ENCODE measurements at places on chromosomes 3 and 15.

GRCh38 chr3:56890448-56891091 lies 88.8 kb upstream of the ARHGEF3 start:
- DNase-seq, result no peak

- DNase-seq, result peak; percentile 66
Measured at GRCh38 chr15:64503197-64503596, 42.8 kb downstream of the ZNF609 start.

- DNase-seq, result no peak
Measured at GRCh38 chr3:12191559-12191958, 32.8 kb upstream of the TIMP4 start.

DNA sequence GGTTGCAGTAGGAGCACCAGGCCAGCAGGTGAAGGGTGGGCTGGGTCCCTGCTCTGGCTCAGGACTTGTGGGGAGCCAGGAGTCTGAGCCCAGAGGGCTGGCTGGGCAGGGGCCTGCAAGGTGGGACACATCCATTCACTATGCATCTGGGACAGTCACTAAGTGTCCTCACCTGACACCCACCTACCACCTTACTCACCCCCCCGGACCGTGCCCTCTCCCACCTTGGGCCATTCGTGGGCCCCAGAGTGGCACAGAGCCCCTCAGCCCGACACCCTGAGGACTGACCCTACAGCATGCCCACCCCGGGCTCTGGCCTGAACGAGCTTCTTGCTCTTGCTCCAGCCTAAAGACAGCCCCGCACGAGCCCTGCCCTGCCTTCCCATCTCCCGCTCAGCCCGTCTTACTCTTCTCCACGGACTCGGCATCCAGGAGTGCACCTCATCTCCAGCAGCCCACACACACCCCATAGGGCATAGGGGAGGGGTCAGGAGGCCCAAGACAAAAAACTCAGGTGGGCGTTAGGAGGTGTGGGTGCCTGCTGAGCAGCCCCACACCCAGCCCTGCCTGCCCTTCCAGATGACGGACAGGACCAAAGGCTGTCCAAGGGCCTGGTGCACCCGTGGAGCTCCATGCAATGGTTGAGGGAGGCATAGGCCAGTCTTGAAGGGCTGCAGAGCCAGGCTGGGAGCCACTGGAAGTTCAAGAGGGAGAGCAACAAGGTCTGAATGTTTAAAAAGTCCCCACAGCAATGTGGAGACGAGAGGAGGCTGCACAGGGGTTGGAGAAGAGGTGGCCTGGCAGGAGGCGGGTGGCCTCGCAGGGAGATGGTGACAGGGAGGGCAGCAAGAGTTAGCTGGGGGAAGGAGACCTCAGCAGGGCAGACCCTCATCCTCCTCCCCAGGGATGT lies 27.0 kb downstream of the PTH1R start:
- no peak for DNase-seq

- DNase-seq, result no peak
Measured at GRCh38 chr3:128427872-128428822, 38.5 kb downstream of the DNAJB8 start.

DNA sequence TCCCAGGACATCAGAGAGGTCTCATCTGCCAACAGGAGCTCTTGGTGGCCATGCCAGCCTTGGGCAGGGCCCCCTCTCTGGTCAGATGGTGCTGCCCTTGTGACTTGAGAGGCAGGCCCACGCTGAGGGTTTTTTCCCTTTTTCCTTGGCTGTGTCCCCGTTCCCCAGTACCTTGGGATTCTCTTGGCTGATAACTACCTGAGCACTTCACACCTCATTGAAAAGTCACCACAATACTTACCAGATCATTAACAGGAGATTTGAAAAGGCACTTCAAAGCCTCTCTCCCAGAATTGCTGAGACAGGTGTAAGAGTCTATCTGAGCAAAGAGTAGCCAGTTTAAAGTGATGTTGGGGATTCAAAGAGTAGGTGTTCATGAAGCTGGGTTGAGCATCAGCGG lies 15.1 kb upstream of the TMEM158 start:
- no peak for DNase-seq

GRCh38 chr3:5021116-5022092 lies 42.2 kb downstream of the BHLHE40 start:
- DNase-seq, result peak; percentile 66

GRCh38 chr3:156655819-156656550 lies 18.4 kb upstream of the TIPARP start:
- DNase-seq, result no peak

GRCh38 chr3:56595975-56596840 lies 39.2 kb downstream of the CCDC66 start:
- DNase-seq, result no peak

DNA sequence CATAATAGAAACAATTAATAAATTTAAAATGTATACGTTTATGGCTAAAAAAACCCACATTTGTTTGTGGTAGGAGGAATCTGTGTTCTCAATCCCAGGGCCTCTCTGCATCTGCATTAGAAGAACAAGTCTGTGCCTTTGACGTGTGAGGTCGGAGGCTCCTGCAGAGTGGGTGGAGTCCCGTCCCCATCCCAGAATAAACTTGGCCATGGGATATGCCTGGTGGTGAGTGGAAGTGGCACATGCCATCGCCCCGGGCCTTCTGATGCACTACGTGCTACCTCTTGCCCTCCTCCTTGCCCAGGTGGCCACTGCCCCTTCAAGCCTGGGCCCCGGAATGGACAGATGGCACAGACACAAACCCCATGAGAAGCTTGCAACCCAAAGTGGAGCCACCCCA lies 131.1 kb upstream of the NSMCE3 start:
- DNase-seq, result peak; percentile 34

DNA sequence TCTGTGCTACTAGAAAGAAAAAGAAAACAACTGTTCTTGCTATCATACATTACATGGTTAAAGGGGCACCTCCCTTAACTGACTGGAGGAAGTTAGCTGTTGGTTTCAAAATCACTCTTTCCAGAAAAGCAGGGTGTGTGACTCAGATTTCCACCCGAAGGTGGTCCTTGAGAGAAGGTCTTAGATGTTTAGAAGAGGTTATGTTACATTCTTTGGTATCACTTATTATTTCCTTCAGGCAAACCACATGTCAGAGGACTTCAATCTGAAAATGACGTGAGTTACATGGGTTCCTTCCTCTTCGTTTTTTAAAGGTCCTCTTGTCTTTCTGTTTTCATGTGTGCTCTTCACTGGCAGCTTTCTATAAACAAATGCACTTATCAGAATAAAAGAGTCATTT lies 307.9 kb upstream of the CBLB start:
- peak; percentile 91 for DNase-seq

GRCh38 chr3:139323146-139323545 lies 20.7 kb upstream of the MRPS22 start:
- DNase-seq, result no peak

- no peak for DNase-seq
Measured at GRCh38 chr3:41503998-41504623, 304.8 kb downstream of the CTNNB1 start.

GRCh38 chr3:132543011-132543739 lies 53.9 kb upstream of the ACKR4 start:
- DNase-seq, result no peak

DNA sequence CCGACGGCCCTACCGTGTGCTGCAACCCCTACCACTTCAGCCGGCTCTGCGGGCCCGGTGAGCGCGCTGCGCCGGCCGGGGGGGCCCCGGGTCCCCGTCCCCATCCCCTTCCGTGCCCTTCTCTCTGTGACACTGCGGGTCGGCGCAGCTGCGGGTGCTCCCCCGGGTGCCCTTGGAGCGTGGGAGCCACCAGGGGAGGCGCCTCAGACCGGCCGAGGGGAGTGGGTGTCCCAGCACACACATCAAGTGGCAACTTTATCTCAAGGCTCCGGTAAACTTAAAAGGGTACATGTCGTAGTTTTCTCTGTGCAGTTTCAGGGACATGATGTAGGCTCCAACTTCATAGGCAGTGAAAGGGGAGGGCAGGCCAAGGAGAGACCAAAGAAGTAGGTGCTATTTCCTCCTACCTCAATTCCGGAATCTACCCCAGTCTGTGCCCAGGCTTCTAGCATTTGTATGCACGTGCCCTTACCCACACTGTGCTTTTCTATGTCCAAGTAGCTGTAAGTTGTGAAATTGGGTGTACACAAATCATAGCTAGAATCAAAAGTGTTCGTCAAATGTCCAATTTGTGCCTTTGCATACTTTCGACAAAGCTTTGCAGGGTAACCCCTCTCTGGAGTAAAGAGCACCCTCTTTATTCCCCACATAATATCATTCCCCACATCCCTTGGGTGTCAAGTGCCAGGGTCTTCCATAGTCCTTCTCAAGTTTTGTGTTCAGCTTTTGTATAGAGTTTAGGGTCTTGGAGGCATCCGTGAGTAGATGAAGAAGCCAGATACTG lies 2.2 kb downstream of the SMAD6 start:
- DNase-seq, result no peak

GRCh38 chr3:23493889-23494288 lies 290.8 kb downstream of the UBE2E2 start:
- DNase-seq, result no peak

- DNase-seq, result no peak
Measured at GRCh38 chr3:150348500-150348899, 59.6 kb upstream of the TSC22D2 start.

- DNase-seq, result no peak
Measured at GRCh38 chr3:15426579-15427118, 695 bp downstream of the METTL6 start.

DNA sequence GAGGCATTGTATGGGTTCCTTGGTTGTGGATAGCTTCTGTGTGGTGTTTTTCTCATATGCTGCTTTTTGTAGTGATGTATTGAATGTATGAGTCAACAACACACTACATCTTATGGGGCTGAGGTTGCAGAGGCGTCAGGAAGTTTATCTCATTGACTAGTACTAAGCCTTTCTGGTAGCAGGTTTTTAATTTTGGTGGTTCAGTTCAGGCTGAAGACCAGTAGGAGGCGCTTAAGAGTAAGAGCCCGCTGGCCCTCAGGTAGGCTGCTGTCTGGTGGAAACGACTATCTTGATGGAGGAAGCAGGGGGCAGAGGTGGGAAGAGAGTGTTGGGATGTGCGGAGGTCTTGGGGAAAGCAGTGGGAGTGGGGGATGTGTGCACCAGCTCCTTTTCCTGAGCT lies 62.4 kb downstream of the RTP4 start:
- DNase-seq, result peak; percentile 38

- no peak for DNase-seq
Measured at GRCh38 chr3:29758434-29759322, 477.8 kb downstream of the RBMS3 start.

DNA sequence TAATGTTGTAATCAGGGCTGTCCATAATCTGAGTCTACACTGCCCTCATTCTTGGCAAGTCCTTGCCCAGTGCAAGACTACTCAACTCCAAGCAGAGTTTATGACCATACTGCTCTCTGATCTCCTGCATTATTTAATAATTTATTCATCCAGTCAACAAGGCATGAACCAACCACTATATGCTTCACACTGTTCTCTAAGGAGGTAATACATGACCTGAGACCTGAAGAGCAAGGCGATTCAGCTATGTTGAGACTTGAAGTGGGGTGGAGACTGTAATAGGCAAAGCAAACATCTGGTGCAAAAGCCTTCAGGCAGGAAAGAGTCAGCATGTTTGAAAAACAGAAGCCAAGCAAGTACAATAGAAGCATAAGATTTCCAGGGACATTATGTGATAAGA lies 1362.8 kb downstream of the ROBO2 start:
- no peak for DNase-seq

DNA sequence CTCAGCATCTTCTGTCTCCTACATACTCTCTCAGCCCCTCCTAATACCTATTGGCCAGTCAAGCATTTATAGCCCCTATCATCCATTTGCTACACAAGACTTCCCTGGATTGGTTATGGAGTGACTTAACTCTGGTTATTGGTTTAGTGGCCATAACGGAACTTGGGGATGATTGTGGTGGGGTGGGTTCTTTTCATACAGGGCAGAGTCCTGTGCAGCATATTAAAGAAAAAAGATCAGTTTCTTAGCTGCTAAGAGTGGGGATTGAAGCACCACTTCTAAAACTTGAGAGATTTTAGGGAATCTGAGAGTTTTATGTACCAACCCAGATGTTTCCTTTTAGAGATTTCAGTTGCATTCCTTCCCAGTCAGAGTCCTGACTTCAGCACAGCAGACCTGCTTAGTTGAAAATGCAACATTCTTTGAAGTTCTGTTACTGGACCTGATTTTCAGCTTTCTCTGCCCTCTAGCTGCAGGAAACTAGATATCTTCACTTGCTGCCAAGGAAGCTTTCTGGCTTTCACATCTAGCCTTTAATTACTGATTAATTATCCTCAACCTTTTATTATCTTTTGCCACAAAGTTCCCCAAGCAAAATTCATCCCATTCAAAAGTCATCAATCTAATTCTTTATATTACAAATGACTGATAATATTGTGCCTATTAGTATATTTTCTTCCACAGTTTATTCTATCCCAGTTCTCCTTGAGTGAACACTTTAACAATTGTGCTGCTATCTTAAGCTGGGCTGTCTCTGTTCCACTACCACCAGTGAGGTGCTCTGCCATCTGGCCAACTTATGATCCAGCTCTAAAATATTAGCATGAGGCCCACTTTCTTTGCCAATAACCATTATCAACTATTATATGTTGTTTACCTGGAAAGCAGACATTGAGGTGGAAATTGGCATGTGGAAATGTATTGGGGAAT lies 906.0 kb upstream of the ALCAM start:
- no peak for DNase-seq

DNA sequence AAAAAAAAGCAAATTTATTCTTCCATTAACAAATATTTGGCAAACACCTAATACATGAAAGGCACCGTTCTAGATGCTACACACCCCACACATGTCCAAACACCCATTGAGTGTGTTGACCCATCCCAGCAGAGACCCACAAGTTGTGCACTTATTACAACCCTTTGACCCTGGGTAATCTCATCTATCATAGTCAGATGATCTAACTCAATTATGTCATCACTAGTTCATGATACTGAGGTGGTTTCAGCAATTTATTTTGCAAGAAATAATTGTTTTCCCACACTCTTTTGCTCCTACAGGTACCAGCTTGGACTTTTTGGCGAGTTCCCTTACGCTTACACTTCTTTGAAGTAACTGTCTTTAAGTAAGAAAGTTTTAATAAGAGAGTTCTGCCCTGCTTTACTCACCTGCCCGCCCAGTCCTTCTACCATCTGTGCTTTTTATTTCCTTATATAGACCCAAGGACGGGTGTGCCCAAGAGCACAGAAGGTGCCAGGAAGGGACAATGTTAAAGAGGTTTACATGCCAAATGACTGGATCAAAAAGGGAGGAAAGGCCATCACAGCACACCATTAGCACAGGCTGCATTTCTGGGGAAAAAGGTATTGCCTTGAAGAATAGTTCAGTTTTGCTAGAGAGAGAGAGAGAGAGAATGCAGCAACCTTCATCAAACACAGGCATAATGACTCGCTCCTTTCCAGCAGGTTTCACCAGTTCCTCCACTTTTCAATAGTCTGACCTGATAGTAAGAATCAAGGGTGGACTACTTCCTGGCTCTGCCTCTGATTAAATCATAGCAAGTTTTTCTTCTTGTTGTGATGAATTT lies 54.5 kb upstream of the ATP11B start:
- no peak for DNase-seq

GRCh38 chr15:36361351-36361870 lies 218.0 kb upstream of the CDIN1 start:
- no peak for DNase-seq

Measured in activated CD4-positive, alpha-beta T cell treated with anti-CD3 and anti-CD28 coated beads, Interleukin-2, amount 10 ng/mL, durations not matched to agents 24 days and 14 days (primary cell).